ENCODE measurements at places on chromosomes 6 and 20. TPM values are rescaled to one million over a fixed set of nuclear protein-coding genes. Genes with fewer than 3 reads are reported as not detected.

Gene MROH8
- 1.0 TPM for total RNA-seq

Gene SYCP2L
- total RNA-seq: 1.6 TPM

Gene MOG
- total RNA-seq: not detected

Gene C20orf144
- not detected for total RNA-seq

Gene FRK
- total RNA-seq: 1.6 TPM

Gene PEX7
- 10.4 TPM for total RNA-seq

Gene PTPRT
- 1.0 TPM for total RNA-seq

Gene SAPCD1
- 1.0 TPM for total RNA-seq

Gene DNAH8
- 14.6 TPM for total RNA-seq

Gene RIMS1
- 15.7 TPM for total RNA-seq

Gene GJA10
- not detected for total RNA-seq

Gene CNKSR3
- total RNA-seq: 3.7 TPM

Gene CST5
- total RNA-seq: not detected

Gene CPNE1
- 116 TPM for total RNA-seq

Gene KIF6
- total RNA-seq: 1.0 TPM

Gene THBS2
- total RNA-seq: 76.2 TPM

Gene HLA-DQA1
- 1.0 TPM for total RNA-seq

Gene SYS1
- 13.6 TPM for total RNA-seq

Gene DYNLT2
- total RNA-seq: 0.52 TPM

Gene BTN1A1
- total RNA-seq: not detected

Gene EEF1A1
- total RNA-seq: 25,587 TPM

Gene CFB
- 3.7 TPM for total RNA-seq

Gene COL12A1
- total RNA-seq: 474 TPM

Gene NTSR1
- total RNA-seq: under 0.01 TPM

Gene OXT
- not detected for total RNA-seq

Gene MYMX
- 7.3 TPM for total RNA-seq

Gene PTPRK
- 37.1 TPM for total RNA-seq

Gene TP53TG5
- not detected for total RNA-seq

Gene SLPI
- total RNA-seq: not detected

Gene COX4I2
- total RNA-seq: 16.2 TPM

Gene KIF25
- total RNA-seq: not detected

Gene BMP7
- total RNA-seq: 3.7 TPM

Gene CST7
- 1.0 TPM for total RNA-seq

Gene TBP
- total RNA-seq: 11.0 TPM

Gene CRYBG1
- 3.7 TPM for total RNA-seq

Gene POM121L2
- not detected for total RNA-seq

Gene OR2H2
- total RNA-seq: not detected
